B cell (primary cell): ENCODE measurements at places on chromosomes 7 and 10. TPM values are rescaled to one million over a fixed set of nuclear protein-coding genes. Genes with fewer than 3 reads are reported as not detected.

The FAM241B gene
- 0.54 and 1.1 TPM in 2 replicates for total RNA-seq

The CYP26A1 gene
- 0.29 TPM in 1 of 2 replicates, not detected in the other for total RNA-seq

The MMP21 gene
- 0.15 TPM in 2 replicates for total RNA-seq

The SLC29A4 gene
- 0.24 and 0.67 TPM in 2 replicates for total RNA-seq

GRCh38 chr10:90964781-90965465, 44.0 kb upstream of the ANKRD1 start:
- DNase-seq: no peak

GRCh38 chr10:11517150-11517549, 94.3 kb downstream of the USP6NL start:
- no peak for DNase-seq

GRCh38 chr7:155254018-155254417, 43.7 kb upstream of the INSIG1 start:
- DNase-seq: no peak

GRCh38 chr7:55048221-55048859, 29.5 kb downstream of the EGFR start:
- DNase-seq: no peak

GRCh38 chr7:32244806-32245345, 174.7 kb upstream of the PDE1C start:
- DNase-seq: no peak

GRCh38 chr7:89474456-89474855, 678.9 kb upstream of the TEX47 start:
- no peak for DNase-seq
